ENCODE measurements at places on chromosomes 1 and 21.

DNA sequence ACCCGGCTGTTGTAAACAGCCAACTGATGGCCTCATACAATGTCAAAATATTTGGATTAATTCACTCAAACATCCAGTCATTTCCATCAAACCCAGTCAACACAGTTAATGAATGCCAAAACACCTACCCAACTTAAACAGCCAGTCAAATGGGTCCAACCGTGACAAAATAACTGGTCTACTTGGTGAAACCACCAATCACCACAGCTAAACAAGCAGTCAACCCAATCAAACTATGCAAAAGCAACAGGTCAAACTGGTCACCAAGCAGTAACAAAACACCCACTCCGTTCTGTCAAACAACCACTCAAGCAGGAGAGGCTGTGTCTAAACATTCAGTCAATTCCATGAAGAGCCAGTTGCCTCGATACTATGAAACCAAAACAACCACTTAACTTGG lies 119.2 kb downstream of the FOXD2 start:
- DNase-seq: no peak

- no peak for DNase-seq
These were observed 15.0 kb upstream of the VAMP4 start for GRCh38 chr1:171756856-171757255.

GRCh38 chr21:34195335-34195734 lies 122.0 kb downstream of the MRPS6 start:
- DNase-seq: no peak

DNA sequence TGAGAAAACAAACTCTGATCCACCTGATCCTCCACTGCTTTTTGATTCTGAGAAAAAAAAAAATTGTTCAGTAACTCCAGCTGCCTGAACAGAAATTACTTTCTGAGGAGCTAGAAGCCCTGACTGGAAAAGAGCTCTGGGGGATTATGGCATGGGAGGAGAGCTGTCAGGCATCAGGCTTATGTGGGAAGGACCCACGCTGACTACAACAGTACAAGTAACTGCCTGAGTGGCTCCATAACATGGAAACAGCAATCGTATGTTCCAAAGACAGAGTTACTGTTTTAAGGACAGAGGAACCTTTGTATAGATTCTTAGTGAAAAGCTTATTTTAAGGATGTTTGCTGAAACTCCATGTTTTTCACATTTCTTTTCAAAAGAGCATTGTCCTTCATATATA lies 1.2 kb upstream of the ANGPTL7 start:
- DNase-seq: no peak

DNA sequence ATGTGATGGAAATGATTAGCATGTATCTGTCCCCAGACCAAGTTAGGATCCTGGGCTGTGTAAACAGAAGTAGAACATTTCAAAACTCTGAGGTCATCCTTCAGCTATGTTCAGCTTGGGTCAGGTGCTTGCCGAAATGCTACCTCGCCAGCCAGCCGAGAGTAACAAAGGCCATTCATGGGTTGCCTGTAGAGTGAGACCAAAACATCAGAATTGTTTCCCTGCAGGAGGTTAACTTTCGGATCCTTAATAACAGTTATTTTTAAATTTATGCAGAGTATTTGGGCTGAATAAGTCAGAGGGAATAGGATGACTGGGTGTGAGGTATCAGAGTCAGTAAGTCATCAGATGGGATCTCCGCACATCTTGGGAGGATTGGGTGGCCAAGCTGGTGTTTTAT lies 35.6 kb downstream of the SMYD2 start:
- no peak for DNase-seq

DNA sequence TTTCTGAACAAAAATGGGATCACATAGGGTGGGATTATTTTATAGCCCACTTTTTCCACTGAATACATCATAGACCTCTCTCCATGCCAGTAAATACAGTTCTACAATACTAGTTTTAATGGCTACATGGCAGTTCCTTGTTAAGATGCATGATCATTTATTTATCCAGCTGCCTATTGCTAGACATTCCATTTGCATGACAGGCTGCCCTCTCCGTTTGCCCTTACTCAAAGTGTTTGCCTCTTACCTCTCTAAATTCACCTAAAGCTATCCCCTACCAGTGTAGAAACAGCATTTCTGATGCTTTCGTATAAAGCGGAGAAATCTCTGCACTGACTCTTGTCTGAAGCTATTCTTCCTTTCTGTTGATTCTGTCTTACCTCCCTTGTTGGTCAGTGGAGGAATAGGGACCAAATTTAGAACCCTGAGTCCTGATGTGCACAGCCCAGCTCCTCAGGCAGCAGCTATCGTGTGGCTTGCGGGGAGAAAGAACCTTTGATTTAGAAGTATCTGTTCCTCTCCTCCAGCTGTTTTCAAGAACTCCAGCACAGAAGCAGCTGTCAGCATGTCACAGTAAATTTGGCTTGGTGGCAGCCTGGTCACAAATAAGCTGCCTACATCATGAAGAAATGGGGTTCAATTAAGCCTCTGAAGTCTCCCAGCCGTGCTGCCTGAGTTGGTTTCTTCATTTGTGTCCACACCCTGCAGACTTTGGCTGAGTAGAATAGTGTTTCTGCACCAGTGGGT lies 337.3 kb downstream of the PRDM2 start:
- no peak for DNase-seq

- no peak for DNase-seq
These were observed 31.3 kb downstream of the ACOT11 start for GRCh38 chr1:54579337-54579781.

DNA sequence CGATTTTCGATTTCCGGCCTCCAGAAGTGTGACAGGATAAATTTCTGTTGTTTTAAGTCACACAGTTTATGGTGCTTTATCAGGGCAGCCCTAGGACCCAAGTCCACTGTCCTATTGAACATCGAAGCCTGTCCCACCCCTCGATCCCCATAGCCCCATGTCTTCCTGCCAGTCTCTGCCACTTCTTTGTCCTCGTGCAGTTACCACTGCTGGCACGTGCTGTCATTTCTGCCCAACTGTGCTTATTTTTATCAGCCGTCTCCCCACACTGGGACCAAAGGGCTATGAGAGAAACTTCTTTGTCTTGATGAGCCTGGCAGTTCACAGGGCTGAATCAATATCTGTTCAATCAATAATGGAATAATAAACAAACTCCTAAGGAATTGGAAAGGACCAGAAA lies 146.7 kb downstream of the PSMG1 start:
- no peak for DNase-seq

Measured in cortex of kidney (tissue), 1 donor.